ENCODE measurements at places on chromosomes 16 and 17. TPM values are rescaled to one million over a fixed set of nuclear protein-coding genes. Genes with fewer than 3 reads are reported as not detected.

DNA sequence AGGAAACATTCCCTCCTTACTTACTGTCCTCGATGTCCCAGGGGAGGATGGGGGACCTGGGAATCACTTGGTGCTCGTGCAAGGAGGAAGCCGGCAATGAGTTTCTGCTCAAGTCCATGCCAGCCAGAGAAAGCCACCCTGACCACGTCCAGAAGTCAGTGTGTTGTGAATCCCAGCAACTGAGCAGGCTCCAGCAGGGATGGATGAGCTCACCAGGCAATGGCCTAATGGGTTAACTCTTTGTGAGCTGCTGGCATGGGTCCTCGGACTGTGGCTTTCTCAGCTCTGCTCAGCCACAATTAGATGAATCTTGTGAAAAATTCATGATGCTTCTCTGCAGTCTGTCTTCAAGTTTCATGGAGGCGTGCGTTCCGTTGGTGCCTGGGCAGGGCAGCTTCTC is at the start of gene PIRT:
Gene PIRT (minus strand): TSS at position 167 of the 400 bp plus-strand sequence. CDS start 12,442 bp downstream, outside the sequence.
- no peak for DNase-seq

DNA sequence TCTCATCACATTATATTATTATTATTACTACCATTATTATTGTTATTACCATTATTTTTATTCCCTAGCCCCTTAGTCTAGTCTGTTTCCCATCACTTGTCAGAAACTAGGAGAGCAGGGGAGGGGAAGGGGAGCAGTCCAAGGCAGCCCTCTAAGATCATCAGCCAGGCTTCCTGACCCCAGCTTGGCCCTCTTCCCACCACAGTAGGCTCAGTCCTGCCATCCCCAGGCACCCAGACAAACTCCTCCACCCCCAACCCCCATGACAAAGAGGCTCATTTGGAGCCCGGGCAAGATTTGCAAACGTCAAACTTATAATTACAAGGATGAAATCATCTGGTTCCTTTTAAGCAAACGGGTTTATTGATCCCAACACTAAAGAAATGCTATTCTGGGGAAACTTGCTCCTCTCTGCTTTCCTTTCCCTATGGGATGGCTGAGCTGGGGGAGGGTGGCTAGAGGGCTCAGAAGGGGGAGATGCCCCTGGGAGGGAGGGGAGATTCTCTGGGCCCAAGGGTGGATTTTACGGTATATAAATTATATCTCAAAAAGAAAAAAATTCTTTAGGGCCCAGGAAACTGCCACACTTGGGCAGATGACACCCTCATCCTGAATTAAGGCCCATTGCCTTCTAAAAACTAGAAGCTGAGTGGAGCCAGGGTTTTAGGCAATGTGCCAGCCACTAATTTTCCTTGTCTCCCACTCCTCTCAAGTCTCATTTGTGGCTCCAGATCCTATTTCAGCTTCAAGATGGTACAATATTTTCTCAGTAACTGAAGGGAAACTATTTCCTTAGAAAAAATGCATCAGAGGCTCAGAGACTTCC is 4.4 kb upstream of the CBFB start:
- no peak for DNase-seq

Gene ARHGAP44
- total RNA-seq: 9.9 TPM

Gene CACNG5
- total RNA-seq: 1.2 TPM
